ENCODE measurements at places on chromosomes 5 and 9.

GRCh38 chr5:112063191-112063590 is 306.2 kb upstream of the NREP start:
- H3K4me1 ChIP-seq: no peaks in the 10 kb centered on the region
- no peaks in the 10 kb centered on the region for H3K36me3 ChIP-seq
- no peak overlapping the region for H3K27ac ChIP-seq
- no peaks in the 10 kb centered on the region for H3K27me3 ChIP-seq

DNA sequence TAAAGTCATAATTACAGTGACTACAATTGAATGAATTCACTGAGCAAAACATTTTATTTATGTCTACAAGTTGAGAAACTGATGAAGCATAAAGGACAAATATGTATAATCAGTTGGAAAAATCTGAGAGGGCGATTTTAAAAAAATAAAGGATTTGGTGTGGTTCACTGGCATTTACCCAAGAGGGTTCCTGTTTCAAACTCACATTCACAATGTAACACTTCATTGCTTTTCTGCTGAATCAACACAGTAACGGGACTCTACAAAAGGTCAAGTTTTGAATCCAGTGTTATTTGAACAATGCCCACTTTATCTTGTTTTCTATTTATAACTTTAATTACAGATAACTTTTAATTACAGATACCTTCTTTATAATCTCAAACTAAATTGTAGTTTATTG is 138.6 kb downstream of the NUDT12 start:
- no peaks in the 10 kb centered on the region for H3K36me3 ChIP-seq
- H3K4me3 ChIP-seq: no peak overlapping the region
- DNase-seq: peak; percentile 46
- H3K27ac ChIP-seq: no peak overlapping the region
- H3K27me3 ChIP-seq: no peaks in the 10 kb centered on the region
- H3K4me1 ChIP-seq: peaks cover 12% of the 10 kb centered on the region

DNA sequence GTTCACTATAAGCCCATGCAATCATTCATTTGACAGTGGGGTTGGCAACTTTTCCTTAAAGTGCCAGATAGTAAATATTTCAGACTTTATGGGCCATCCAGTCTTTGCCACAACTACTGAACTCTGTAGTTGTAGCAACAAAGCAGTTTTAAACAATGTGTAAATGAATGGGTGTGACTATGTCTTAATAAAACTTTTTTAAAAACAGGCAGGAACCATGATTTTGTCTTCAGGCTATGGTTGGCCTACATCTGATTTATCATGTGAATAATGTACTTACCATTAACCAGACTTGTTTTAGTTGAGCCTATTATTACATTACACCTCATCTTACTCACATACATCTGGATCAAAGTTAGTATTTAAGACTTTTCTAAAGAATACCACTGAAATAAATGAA is 361.6 kb downstream of the GABRG2 start:
- H3K4me1 ChIP-seq: no peaks in the 10 kb centered on the region
- H3K27ac ChIP-seq: no peak overlapping the region
- DNase-seq: no peak
- no peaks in the 10 kb centered on the region for H3K27me3 ChIP-seq
- H3K4me3 ChIP-seq: no peak overlapping the region

GRCh38 chr5:179858586-179859427 is at the start of gene MRNIP:
TSS of gene MRNIP (minus strand) at chr5:179858817. CDS start at chr5:179858796, 21 bp downstream.
- no peaks in the 10 kb centered on the region for H3K4me1 ChIP-seq
- peak within 1 kb of the TSS; percentile 95 for H3K27ac ChIP-seq
- H3K27me3 ChIP-seq: no peaks in the 10 kb centered on the region
- peaks cover 18% of the 10 kb centered on the region for H3K36me3 ChIP-seq

DNA sequence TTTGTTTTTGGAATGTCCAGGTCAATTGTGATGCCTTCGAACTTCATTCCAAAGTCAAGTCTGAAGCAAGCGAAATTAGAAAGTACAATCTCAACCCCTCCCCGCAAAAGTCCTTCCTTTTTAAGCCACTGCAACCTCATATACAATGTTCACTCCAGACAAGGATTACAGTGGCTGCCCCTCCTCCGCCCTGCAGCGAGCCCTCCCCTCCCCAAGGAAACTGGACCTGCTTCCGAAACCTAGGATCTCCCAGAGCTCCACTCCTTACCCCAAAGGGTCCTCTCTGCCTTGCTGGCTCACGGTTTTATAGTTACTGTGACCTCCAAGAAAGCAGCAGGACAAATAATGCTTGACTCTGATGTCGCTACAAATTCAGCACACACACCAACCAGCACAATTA is 10.4 kb downstream of the LRRC14B start:
- H3K36me3 ChIP-seq: peaks cover 20% of the 10 kb centered on the region
- H3K27me3 ChIP-seq: no peaks in the 10 kb centered on the region
- H3K4me1 ChIP-seq: no peaks in the 10 kb centered on the region
- no peak overlapping the region for H3K27ac ChIP-seq

GRCh38 chr5:108143581-108143980 is 238.3 kb downstream of the FBXL17 start:
- no peak overlapping the region for H3K4me3 ChIP-seq
- DNase-seq: peak; percentile 67
- no peaks in the 10 kb centered on the region for H3K36me3 ChIP-seq
- no peak overlapping the region for H3K27ac ChIP-seq
- no peaks in the 10 kb centered on the region for H3K4me1 ChIP-seq

GRCh38 chr5:16886366-16886736 is 49.7 kb downstream of the MYO10 start:
- H3K4me3 ChIP-seq: no peak overlapping the region
- no peaks in the 10 kb centered on the region for H3K36me3 ChIP-seq
- peak; percentile 90 for DNase-seq
- H3K27me3 ChIP-seq: no peaks in the 10 kb centered on the region
- H3K4me1 ChIP-seq: peaks cover 35% of the 10 kb centered on the region

GRCh38 chr9:91750343-91750742 is 199.7 kb downstream of the ROR2 start:
- peaks cover 3% of the 10 kb centered on the region for H3K4me1 ChIP-seq
- H3K4me3 ChIP-seq: no peak overlapping the region
- DNase-seq: no peak
- H3K27ac ChIP-seq: no peak overlapping the region

- H3K27ac ChIP-seq: no peak overlapping the region
- H3K4me3 ChIP-seq: no peak overlapping the region
- H3K4me1 ChIP-seq: no peaks in the 10 kb centered on the region
Observed at GRCh38 chr5:95081982-95082381, 202.9 kb downstream of the MCTP1 start.

- DNase-seq: peak; percentile 33
- no peak overlapping the region for H3K27ac ChIP-seq
- H3K27me3 ChIP-seq: no peaks in the 10 kb centered on the region
- peaks cover 5% of the 10 kb centered on the region for H3K4me1 ChIP-seq
- H3K36me3 ChIP-seq: no peaks in the 10 kb centered on the region
Observed at GRCh38 chr9:115164511-115164974, 46.6 kb upstream of the TNC start.

GRCh38 chr5:109688630-109688969 is 1.1 kb upstream of the MAN2A1 start:
- H3K4me3 ChIP-seq: peak overlapping the region; percentile 59
- no peaks in the 10 kb centered on the region for H3K27me3 ChIP-seq
- DNase-seq: peak; percentile 28
- peak overlapping the region; percentile 90 for H3K27ac ChIP-seq

DNA sequence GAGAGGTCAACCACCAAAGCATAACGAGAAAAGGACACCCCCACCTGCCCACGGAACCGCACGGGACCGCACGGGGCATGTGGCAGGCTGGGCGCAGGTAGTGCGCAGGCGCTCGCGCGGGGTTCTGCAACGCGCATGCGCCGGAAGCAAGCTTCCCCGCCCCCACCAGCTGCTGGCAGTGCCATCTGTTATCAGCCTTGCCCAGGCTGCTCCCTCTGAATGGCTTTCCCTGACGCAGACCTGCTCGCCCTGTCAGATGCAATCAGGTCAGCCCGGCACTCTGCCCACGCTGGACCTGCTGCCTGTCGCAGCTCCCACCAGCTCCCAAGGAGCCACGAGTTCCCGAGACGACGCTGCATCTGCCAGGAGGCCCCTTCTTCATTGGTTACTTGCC is 22.8 kb downstream of the PTCH1 start:
- H3K27me3 ChIP-seq: no peaks in the 10 kb centered on the region
- DNase-seq: no peak
- H3K36me3 ChIP-seq: peaks cover 4% of the 10 kb centered on the region
- H3K4me3 ChIP-seq: no peak overlapping the region
- no peak overlapping the region for H3K27ac ChIP-seq

DNA sequence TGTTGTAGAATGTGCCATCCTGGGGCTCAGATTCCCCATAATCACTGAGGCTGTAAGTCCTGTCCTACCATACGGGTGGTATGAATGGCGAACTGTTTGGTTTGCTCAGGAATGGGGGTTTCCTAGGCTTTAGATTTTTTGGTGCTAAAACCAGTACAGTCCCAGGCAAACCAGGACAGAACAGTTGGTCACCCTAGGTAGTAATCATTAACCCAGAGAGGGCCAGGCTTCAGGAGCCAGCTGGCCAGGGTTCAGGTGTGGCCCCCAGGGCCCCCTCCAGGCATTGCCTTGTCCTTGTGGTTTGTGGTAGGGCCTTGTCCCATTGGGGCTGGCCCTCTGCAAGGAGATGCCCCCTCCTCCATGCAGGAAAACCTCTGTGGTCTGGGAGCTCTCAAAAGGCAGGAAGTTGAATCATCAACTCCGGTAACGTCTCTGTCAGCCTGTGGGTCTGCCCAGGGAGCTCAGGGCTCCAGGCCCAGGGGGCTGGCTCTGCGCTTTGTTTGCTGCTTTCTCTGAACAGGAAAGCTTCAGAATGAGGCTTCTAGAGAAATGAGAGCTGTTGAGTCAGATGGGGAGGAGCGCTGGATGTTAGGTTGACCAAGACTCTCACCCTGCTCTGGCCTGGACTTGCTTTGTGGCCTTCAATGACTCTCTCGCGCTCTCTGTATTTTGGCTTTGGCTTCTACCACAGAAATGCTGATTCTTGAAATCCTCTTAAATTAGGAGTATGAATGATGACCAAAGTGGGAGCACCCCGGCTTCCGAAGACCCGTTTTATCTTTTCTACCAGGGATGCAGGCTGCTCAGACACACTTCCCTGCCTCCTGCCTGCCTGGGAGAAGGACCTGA is 22.2 kb upstream of the JADE2 start:
- no peaks in the 10 kb centered on the region for H3K27me3 ChIP-seq
- no peaks in the 10 kb centered on the region for H3K36me3 ChIP-seq
- H3K4me3 ChIP-seq: no peak overlapping the region
- DNase-seq: peak; percentile 99

DNA sequence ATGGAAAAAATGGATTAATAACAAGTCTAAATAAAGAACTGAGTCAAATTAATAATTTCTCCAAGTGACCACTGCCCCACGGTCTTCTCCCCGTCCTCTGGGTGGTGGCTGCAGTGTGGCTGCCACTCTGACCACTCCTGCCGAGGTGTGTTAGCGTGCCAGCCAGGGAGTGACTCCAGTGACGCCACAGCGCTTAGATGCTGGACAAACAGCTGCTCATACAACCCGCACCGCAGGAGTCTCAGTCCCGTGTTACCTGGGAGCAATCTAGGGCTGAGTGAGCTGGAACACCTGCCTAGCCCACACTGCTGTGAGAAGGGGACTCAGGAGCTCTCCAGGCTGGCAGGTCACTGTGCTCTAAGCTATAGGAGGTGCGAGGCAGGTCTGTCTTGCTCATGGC is 10.2 kb downstream of the MAPK9 start:
- no peak overlapping the region for H3K4me3 ChIP-seq
- H3K36me3 ChIP-seq: peaks cover 23% of the 10 kb centered on the region
- no peak overlapping the region for H3K27ac ChIP-seq
- DNase-seq: no peak

GRCh38 chr9:128702949-128703615 is 779 bp downstream of the PKN3 start:
- no peaks in the 10 kb centered on the region for H3K27me3 ChIP-seq
- no peaks in the 10 kb centered on the region for H3K36me3 ChIP-seq
- peak overlapping the region; percentile 58 for H3K27ac ChIP-seq
- DNase-seq: no peak

- no peak for DNase-seq
- H3K27ac ChIP-seq: no peak overlapping the region
- peaks cover 4% of the 10 kb centered on the region for H3K36me3 ChIP-seq
- peaks cover 17% of the 10 kb centered on the region for H3K4me1 ChIP-seq
Observed at GRCh38 chr9:137221506-137222111, 431 bp downstream of the RNF208 start.

GRCh38 chr5:3365501-3366215 is 230.0 kb upstream of the IRX1 start:
- DNase-seq: no peak
- no peak overlapping the region for H3K27ac ChIP-seq
- no peaks in the 10 kb centered on the region for H3K27me3 ChIP-seq

DNA sequence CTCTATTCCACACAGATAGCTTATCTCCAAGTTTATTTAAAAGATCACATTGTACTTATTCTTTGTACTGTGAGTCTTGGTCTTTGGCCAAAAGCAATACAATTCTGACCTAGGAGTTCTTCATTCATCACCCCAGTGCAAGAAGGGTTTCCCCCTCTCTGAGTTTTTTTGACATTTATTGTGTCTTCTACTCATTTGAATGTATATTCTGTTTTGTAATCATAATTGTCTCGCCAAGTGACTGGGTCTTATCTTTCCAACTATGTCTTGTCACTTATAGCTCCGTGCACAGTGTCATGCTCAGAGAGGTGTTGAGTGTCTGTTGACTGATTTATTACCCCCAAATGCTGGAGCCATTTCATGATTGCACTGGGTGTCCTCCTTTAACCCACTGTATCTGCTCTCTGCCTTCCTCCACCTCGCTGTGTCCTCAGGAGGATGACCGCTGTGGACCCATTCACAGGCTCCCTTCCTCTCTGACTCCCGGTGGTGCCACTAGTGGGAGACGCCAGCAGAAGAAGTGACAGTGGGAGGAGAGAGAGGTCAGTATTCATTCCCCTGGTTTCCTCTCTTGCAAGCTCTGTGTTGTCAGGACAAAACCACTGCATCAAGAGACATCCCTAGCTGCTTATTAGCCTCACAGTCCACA is 11.2 kb upstream of the TRIO start:
- no peak overlapping the region for H3K4me3 ChIP-seq
- no peaks in the 10 kb centered on the region for H3K36me3 ChIP-seq
- peaks cover 9% of the 10 kb centered on the region for H3K27me3 ChIP-seq
- no peak for DNase-seq
- no peak overlapping the region for H3K27ac ChIP-seq

GRCh38 chr5:179731791-179732411 is 721 bp upstream of the MAML1 start:
- H3K36me3 ChIP-seq: peaks cover 18% of the 10 kb centered on the region
- DNase-seq: peak; percentile 89
- H3K27ac ChIP-seq: peak overlapping the region; percentile 62
- no peaks in the 10 kb centered on the region for H3K27me3 ChIP-seq

DNA sequence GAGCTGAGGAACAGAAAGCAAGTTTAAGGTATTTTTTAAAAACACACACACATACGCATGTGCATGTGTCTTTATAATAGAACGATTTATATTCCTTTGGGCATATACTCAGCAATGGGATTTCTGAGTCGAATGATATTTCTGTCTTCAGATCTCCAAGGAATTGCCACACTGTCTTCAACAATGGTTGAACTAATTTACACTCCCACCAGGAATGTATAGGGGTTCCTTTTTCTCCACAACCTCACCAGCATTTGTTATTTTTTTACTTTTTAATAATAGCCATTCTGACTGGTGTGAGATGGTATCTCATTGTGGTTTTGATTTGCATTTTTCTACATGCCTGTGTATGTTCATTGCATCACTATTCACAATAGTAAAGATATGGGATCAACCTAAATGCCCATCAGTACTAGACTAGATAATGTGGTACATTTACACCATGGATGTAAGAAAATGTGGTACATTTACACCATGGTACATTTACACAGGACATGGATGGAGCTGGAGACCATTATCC is 60.3 kb upstream of the MAP3K1 start:
- H3K4me1 ChIP-seq: peaks cover 5% of the 10 kb centered on the region
- DNase-seq: no peak
- no peak overlapping the region for H3K27ac ChIP-seq
- no peaks in the 10 kb centered on the region for H3K36me3 ChIP-seq

GRCh38 chr5:127001621-127002296 is 28.6 kb downstream of the MARCHF3 start:
- peak; percentile 98 for DNase-seq
- H3K27ac ChIP-seq: peak overlapping the region; percentile 52
- H3K27me3 ChIP-seq: no peaks in the 10 kb centered on the region
- peaks cover 14% of the 10 kb centered on the region for H3K4me1 ChIP-seq

Measured in IMR-90 (cell line).